ENCODE measurements at places on chromosomes 2 and 18.

- DNase-seq = no peak
These were observed 8.2 kb downstream of the RND3 start for GRCh38 chr2:150479075-150479915.

DNA sequence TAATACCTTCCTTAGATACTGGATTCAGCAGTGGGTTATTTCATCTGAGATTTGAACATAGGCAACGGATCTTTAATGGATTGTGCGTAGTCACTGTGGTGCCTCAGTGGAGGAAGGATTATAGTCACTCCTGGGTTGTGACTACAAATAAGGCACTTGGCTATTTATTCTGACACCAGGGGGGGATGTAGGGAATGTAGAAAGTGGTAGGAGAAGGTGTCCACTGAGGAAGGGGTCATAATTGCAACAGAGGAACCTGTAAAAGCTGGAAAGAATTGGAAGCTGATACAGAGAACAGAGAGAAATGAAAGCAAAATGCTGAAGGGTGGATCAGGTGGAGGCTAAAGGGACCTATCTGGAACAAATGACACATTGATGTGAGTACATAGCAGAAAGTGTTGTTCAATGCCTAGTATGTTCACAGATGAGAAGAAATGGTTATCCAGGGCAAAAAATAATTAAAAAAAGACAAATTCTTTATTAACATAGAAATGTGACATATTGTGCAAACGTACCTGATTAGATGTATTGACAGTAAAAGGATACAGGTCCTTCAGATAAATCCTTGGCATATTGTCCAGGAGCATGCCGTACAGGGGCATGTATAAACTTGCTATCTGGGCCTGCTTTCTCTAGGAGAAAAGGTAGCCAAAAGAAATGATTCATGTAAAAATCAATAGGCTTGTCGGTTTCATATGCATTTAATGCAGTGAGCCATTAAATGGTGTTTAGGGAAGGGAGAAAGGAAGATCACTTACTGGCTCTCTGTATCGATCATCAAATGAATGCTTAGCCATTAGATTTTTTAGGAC, 91.2 kb upstream of the CCDC195 start:
- DNase-seq = no peak

DNA sequence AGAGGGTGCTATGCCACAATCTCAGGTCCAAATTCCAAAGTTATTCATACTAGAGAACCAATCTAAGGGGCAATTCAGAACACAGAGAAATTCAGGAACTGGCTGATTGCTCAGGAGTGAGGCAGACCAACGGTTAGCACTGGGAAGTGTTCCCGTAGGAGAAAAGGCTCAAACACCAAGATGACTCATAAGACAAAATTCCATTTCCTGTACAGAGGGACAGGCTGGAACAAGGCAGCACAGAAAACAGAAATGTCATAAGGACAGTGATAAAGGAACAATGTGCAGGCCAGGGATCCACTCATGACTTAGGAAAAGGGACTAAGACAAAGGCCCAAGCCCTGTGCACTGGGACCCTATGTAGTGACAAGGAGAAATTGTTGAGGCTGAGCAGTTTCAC, 54.2 kb downstream of the PDE1A start:
- no peak for DNase-seq

GRCh38 chr2:144666032-144666431, 146.1 kb upstream of the ZEB2 start:
- no peak for DNase-seq

GRCh38 chr2:96799623-96799935, 16.5 kb upstream of the CNNM3 start:
- no peak for DNase-seq

GRCh38 chr18:57077786-57078552, 68.9 kb upstream of the BOD1L2 start:
- no peak for DNase-seq

DNA sequence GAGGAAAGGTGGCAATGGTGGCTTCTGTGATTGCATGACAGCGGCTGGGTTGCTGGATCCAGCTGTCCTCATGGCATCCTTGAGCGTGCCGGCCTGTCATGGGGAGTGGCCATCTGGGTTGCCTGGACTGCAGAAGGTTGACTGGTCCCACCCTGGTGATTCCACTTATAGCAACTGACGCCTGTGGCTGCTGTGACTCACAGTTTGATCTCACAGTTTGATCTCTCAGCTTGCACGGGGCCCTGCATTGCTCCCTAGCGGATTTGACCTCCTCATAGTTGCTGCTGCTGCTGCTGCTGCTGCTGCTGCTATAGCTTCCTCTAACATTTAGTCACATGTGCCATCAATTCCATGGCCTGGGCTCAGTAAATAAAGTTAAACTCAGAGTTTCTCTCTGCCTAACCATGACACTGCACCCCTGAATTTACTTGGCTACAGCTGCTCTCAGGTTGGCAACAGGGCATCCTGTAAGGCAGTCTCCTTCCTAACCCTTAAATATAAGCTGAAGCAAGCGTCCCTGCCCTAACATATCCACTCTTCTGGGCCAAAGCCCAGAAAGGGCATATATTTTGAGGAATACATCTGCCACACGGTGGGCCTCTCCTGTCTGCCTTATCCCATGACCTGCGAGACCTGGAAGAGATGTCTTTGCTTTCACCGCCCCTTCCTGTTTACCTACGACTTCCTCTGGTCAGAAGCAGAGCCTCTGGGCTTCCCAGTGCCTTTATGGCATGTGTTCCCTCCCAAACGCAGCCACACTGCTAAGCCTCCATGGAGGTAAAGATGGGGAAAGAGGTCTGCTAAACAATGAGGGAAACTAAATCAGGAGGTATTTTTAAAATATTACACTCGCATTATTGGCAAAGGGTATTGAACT, 37.8 kb upstream of the CCDC150 start:
- DNase-seq = no peak

GRCh38 chr2:45432406-45432805, 178.7 kb downstream of the SRBD1 start:
- no peak for DNase-seq

- DNase-seq = no peak
These were observed 21.1 kb downstream of the SERPINE2 start for GRCh38 chr2:224017957-224018356.
